GOT3 (cell line): ENCODE measurements at places on chromosomes 7 and 10.

DNA sequence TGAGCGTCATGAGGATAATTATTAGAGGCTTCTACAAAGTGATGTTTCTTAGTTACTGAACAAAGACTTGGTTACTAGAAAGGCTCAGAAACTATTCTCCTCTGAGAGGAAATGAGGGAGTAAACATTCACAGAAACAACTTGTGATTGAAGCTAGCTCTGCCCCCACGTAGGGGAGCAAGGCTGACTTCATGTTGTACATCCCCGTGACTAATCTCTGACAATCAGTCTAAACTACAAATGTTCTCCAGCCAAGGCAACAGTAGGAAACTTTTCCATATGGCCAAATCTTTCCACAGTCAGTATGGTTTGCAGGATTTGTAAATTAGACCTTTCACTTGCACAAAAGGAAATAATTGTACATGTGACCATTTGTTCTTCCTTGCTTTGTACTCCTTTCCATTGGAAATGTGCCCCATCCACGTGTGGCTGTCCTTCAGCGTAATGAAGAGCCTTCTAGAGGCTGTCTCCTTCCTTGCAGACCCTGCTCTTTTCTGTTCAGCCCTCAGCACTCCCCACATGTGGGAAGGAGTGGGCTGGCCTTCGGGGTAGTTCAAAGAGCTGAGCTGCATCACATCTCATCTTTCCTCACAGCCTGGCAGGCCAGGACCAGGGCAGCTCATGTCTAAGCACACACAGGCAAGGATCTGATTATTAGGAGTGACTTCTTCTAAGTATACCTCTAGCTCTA lies 93.5 kb downstream of the PCGF5 start:
- DNase-seq = no peak

- DNase-seq = no peak
These were observed 79.2 kb downstream of the GNAI1 start for GRCh38 chr7:80213814-80214213.

DNA sequence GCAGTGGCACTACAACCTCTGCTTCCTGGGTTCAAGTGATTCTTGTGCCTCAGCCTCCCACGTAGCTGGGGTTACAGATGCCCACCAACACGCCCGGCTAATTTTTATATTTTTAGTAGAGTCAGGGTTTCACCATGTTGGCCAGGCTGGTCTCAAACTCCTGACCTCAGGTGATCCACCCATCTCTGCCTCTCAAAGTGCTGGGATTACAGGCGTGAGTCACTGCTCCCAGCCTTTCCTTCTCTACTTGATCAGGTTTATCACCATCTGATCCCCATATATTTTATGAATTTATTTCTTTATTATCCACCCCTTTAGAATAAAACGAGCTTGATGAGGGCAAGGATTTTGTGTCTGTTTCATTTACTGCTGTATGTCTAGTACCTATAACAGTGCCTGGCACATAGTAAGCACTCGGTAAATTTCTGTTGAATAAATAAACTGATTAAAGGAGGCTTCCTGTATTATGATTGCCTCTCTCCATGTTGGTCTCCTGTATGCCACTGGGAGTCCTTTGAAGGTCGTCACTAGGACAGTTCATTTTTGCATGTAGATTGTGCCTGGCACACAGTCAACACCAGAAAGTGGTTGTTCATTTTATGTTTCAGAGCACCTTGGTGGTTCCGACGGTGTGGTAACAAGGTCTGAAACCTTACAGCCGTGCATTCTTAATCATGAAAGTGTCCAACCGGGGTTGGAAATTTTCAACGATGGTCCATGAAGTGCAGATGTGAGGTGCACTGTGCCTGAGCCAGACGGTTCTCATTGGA lies 9.6 kb upstream of the EIF3A start:
- DNase-seq = no peak

DNA sequence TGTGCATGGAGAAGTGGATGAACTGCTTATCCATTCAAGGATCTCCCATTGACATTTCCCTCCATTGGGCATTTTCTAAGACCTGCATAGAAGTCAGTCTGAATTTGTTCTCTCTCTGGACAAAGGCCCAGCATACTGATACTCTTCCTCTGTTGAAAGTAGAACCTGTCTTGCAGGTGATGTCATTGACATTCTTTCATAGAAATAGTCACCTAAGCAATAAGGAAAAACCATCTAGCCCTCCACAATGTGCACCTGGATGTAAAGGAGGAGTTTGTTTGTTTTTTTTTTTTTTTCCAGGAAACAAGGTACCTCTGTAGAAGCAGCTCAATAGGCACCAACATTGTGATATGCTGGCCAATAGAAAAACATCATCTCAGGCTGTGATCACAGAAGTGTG lies 150.4 kb downstream of the DPY19L1 start:
- no peak for DNase-seq

- no peak for DNase-seq
These were observed 33.3 kb upstream of the FGFR2 start for GRCh38 chr10:121631365-121632029.

- no peak for DNase-seq
These were observed 544.3 kb downstream of the TCERG1L start for GRCh38 chr10:130767116-130767730.

DNA sequence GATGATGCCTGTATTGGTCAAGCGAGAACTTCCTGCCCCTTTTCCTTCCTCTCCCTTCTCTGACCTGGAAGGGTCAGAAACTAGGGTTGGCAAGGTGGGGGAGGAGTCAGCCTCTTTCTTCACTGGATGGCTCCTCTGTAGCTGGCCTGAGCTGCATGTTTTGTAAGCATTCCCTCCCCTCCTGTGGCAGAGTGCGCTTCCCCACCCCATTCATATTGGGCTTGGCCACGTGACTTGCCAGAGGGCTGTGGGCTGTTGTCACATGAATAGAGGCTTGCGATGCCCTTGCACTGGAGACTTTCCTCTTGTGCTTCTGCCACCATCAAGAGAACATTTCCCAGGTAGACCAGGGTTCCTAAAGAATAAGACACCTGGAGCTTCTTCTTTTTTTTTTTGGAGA lies 111.3 kb upstream of the PODXL start:
- DNase-seq = no peak

GRCh38 chr10:63763744-63764143 lies 242.5 kb downstream of the REEP3 start:
- DNase-seq = no peak

GRCh38 chr7:67438913-67439505 lies 442.4 kb downstream of the TYW1 start:
- DNase-seq = no peak

GRCh38 chr7:80014511-80014910 lies 120.1 kb upstream of the GNAI1 start:
- no peak for DNase-seq

DNA sequence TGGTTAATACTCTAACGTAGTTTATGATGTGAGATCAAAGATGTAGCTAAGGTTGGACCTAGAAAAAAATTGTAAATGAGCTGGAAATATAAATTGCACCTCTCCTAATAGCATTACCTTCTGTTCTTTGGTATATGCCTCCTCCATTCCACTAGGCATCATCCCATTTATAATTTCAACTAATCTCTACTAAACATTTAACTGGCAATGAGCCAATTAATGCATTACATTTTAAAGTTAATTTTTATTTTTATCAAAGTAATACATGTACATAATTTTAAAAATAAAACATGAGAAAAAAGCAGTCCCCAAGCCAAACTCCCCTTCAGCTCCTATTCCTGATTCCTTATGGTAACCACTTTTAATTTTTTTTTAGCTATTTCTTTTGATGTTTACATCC lies 35.1 kb upstream of the SKAP2 start:
- no peak for DNase-seq

DNA sequence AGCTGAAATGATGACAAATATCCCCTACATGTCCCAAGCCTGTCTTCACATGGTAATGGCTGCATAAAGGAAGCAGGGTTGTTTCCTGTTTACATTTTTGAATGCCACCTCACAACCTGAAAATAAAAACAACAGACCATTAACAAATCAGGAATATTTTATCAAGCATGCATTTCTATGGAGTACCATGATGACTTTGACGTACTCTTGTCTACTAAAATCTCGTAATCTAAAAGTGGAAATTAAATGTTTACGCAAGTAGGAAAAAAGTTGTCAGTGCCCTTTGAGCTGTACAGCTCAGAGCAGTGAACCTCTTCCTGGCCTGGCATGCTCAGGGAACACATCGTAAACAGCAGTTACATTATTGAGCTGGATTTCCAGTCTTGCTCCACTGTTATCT lies 194.1 kb downstream of the INHBA start:
- DNase-seq = no peak

DNA sequence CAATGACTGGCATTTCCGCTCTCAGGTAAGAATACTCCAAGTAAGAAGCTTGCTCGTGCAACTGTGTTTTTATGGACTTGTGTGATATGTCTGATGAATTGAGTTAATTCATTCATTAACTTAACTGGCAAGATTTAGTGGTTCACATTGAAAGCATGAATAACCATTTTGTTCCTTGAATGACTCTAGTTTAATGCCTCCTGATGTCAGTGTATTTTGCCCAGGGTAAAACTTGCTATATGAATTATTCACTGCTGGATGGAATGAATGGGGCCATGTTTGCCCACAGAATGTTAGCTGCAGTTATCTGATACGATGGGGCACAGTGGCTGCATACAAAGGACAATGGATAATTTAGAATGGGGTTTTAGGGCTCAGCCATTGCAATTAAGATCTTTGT lies 124.1 kb downstream of the ZNF365 start:
- no peak for DNase-seq

DNA sequence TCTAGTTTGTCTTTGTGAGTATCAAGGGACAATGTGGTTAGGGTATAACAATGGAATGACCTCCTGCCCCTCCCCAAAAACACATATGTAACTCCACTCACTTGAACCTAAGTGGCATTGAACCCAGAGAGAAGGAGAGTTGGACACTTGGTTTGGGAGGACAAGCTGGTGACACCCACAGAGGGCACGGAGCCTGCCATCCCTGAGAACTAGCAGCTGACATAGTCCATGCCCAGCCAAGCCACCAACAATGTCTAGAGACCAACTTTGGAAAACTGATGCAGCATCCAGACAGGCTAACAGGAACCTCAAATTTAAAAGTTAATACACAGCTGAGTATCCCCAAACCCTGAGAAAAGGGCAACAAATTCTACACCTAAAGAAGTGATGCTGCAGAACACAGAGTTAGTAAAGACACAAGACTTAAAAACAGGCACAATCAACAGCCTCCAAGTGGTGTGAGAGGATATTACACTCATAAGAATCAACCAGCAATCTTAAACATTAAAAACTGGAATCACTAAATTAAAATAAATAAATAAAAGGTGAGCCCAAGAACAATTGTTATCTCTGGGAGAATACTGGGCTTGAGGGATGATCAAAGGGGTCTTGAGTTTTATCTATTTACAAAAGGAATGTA lies 27.2 kb downstream of the NUDCD3 start:
- DNase-seq = no peak

DNA sequence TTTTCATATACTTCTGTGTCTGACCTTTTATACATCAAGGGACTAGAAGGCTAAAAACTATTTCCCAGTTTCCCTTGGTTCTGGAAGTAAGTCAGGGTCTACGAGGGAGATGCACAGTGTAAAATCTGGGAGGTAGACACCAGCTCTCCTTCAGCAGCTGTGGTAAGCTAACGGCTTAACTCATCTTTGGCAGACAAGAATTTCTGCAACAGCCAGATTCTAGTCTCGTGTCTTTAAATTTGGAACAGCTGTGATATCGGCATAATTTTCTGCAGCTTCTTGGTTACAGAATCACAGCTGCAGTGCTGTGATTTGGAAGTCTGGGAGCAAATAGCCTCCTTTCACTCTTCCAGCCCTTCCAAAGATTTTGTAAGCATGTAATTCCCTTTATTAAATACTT lies 37.4 kb upstream of the ABCB4 start:
- no peak for DNase-seq

GRCh38 chr10:31808258-31809218 lies 120.1 kb downstream of the ARHGAP12 start:
- no peak for DNase-seq

DNA sequence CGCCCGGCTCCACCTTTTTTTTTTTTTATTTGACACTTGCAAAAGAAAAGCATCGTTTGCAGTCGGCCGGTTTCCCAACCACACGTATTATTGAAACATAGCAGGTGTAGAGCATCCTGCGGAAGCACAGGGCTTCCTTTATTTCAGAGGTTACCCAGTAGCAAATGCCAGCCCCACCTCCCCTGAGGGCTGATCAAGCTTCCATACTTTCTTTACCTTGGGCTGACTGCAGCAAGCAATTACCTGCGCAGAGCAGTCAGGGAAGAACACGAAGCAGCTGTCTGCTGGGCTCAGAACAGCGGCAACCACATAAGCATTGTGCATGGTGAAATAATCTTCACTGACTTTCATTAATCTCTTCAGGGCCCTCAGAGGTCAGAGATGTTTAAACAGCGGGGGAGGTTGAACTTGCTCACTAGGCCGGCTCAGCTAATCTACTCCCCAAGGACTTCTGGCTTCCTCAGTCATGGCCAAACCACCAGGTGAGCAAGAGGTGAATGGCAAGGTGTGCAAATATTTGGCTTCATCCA lies 784.7 kb upstream of the AUTS2 start:
- no peak for DNase-seq

GRCh38 chr10:71729161-71729636 lies 9.6 kb upstream of the C10orf105 start:
- no peak for DNase-seq

GRCh38 chr7:137324796-137325696 lies 18.5 kb downstream of the PTN start:
- no peak for DNase-seq

- DNase-seq = no peak
These were observed 5.2 kb downstream of the HMX3 start for GRCh38 chr10:123140983-123141390.

- no peak for DNase-seq
These were observed 699 bp downstream of the GHITM start for GRCh38 chr10:84140036-84140379.

DNA sequence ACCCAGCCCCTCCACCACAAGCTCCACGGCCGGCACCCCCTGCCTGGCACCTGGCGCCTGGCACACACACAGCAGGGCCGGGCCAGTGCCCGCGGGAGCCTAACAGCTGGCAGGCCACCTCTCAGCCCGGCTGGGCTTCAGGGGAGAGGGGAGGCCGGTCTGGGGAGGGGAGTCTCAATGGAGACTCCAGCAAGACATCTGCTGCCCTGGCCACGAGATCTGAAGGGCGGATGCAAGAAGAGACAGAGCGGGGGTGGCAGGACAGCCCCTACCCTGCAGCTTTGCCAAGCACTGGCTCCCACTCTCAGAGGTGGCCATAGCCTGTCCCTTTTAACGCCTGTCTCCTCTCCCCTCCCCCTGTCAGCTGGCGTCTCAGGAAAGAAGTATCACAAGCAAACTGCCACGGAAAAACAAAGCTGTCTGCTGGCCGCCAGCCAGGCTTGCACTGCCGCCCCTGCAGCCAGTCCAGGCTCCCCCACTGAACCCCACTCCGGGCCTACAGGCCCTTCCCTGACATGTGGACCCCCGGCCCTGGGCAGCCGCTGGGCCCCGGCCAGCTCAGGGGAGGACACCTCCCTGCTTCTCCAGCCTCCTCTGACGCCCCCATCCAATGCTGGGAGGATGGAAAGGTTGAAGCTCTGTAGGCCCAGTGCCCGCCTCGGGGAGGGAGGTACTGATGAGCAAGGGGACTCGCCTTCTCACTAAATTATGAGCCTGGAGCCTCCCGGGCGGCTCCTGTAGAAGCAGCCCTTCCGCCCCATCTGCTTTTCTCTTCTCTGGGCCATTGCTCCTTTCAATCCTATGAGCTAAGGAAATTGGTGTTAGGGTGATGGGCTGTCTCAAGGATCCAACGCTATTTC lies 178.4 kb downstream of the ARHGAP12 start:
- no peak for DNase-seq

GRCh38 chr10:125005312-125006187 lies 63.6 kb downstream of the ZRANB1 start:
- no peak for DNase-seq

- no peak for DNase-seq
These were observed 6.8 kb downstream of the ORAI2 start for GRCh38 chr7:102439963-102440795.
